Right cardiac atrium (tissue), 5 donors: ENCODE measurements at places on chromosomes 3 and 15.
A peak's percentile ranks its signal among the peaks of the same experiment; 100 is the strongest.

DNA sequence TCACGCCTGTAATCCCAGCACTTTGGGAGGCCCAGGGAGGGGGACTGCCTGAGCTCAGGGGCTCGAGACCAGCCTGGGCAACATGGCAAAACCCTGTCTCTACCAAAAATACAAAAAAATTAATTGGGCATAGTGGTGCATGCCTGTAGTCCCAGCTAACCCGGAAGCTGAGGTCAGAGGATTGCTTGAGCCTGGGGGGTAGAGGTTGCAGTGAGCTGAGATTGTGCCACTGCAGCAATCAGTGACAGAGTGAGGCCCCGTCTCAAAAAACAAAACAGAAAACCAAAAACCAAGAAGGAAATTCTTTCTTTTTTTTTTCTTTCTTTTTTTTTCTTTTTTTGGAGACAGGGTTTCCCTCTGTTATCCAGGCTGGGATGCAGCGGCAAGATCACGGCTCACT is 3.5 kb downstream of the SPATA12 start:
- DNase-seq = no peak

DNA sequence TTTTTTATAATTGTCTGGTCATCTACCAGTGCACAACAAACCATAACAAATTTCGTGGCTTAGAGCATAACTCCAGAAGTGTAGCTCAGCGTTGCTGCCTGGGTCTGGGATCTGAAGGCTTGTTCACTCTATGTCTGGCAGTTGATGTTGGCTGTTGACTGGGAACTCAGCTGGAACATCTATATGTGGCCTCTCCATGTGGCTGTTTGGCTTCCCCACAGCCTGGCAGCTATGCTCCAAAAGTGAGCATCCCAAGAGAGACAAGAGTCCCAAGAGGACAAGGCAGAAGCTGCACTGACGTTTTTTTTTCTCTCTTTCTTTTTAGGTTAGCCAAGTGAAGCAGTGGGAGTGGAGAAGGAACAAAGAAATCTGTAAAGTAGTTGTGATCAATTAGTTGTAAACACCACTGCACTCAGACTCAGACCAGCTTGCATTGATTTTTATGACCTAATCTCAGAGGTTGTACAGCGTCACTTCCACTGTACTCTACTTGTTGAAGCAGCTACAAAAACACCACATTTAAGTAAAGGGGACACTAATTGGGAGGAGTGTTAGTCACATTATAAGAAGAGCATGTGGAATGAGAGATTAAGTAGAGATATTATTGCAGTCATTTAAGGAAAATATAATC is 2.5 kb upstream of the GPR176 start:
- no peak for DNase-seq

DNA sequence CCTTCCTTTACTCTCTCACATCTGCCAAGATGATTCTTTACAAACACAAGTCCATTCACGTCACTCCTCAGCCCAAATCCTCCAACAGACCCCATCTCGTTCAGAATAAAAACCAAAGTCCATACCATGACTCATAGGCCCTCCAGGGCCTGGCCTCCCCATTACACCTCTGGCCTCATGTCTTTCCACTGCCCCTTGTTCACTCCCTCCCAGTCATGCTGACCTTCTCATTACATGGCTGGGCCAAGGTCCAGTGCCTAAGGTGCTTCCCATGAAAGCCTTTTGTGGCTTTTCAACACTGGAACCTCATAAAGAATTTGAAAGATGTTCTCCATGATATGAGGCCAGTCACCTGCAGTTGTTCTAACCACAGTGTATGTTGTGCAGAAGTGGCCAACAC is 44.5 kb downstream of the NEK10 start:
- DNase-seq = no peak

- DNase-seq = no peak
Measured at GRCh38 chr3:191997579-191998268, 536.8 kb downstream of the PYDC2 start.

DNA sequence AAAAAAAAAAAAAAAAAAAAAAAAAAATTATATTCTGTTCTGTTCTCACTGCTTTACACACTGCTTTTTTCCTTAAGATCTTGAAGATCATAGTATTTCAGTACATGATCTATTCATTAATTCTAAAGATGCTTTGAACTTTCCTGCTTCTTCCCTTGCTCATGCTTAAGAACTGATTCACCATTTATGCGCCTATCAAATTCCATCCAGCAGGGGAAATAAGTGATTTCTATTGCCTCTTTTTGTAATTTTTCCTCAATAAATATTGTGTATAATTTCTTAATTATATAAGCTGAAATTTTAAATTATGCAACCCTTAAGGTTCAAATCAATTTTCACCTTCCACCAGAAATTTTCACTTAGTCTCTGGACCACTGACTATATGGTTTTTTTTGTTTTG is 10.6 kb downstream of the DENND6A start:
- no peak for DNase-seq

GRCh38 chr3:157300094-157300493 is 136.6 kb upstream of the PTX3 start:
- DNase-seq = no peak

GRCh38 chr15:62928242-62928999 is 114.1 kb upstream of the TPM1 start:
- peak; percentile 68 for DNase-seq

GRCh38 chr3:100834332-100834731 is 125.0 kb downstream of the TFG start:
- DNase-seq = no peak

DNA sequence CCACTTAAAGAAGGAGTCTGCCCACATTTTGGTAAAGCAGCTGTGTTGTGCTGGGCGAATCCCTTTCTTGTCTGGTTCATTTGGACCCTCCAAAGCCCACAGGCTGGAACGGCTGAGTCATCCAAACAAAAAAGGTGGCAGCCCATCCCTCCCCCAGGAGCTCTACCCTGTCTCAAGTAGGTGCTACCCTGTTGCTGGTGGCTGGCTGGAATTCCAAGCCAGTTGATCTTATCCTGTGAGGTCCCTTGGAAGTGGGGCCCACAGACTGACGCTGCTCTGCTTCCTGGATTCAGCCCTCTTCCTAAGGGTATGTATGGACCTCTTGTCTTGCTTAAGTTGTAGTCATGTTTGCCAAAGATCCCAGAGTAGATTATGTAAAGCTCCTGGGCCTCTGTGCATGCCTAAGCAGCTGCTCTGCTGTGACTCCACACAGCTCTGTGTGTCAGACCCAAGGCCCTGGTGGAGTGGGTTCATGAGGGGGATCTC is 44.5 kb downstream of the CCR1 start:
- no peak for DNase-seq
